ENCODE measurements at places on chromosomes 3 and 15.
A peak's percentile ranks its signal among the peaks of the same experiment; 100 is the strongest.

DNA sequence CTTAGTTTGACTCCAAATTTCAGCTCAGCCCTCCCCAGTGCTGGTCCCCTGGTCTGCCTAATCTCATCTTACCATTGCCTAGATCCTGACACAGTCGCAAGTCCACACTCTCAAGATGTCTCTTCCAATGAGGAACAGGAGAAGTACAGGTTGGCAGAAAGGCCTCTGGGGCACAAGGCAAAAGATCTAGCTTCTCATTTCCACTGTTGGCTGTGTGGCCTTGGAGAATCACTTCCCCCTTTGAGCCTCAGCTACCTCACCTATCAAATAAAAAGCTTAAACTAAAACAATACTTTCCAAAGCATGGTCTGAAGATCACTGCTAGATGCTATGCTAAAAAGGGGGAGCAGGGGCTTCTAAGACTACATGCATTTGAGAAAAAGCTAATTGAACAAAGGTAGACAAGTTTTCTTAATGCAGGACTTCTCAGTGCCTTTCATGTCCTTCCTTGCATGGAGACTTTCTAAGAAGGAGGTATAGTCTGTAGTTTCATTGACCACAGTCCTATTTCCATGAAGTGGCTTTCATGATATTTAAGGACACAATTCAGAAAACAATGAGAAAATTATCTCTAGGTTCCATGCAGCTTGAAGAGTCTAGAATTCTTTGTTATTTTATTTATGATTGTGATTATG, 118.0 kb upstream of the RAD18 start:
- DNase-seq = no peak

DNA sequence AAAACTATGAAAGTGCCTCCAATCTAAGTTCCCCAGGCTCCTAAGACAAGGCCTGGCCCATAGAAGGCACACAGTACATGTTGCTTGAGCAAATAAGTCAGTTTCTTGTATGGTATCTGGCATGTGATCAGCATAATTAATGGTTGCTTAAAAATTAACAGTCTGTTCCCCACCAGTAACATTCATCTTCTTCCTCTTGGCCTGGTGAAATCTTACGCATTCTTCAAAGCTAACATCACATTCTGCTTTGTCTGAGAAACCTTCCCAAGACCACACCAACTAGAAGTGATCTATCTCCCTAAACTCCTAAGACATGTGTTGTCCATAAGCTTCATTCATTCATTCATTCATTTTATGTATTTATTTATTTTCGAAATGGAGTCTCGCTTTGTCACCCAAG, 48.1 kb downstream of the LIPC start:
- DNase-seq = no peak

GRCh38 chr15:98891301-98891700, 116.3 kb downstream of the PGPEP1L start:
- DNase-seq = no peak

- DNase-seq = no peak
Observed at GRCh38 chr15:65163041-65163440, 22.1 kb downstream of the CLPX start.

GRCh38 chr3:194986208-194987043, 284.5 kb downstream of the XXYLT1 start:
- DNase-seq = no peak

DNA sequence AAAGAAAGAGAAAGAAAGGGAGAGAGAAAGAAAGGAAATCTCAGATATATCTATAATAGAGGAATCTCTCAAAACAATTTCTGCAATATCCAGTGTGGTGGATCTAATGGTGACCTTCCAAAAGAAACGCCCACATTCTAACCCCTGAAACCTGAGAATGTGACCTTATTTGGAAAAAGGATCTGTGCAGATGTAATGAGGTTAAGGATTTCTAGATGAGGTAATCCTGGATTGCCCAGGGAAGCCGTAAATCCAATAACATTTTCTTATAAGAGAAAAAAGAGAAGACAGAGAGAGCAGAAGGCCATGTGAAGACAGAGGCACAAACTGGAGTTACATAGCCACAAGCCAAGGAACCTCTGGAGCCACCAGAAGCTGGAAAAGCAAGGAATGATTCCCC, 307.6 kb downstream of the ZBTB20 start:
- no peak for DNase-seq

- DNase-seq = no peak
Observed at GRCh38 chr3:116449546-116450350, 4.5 kb upstream of the LSAMP start.

DNA sequence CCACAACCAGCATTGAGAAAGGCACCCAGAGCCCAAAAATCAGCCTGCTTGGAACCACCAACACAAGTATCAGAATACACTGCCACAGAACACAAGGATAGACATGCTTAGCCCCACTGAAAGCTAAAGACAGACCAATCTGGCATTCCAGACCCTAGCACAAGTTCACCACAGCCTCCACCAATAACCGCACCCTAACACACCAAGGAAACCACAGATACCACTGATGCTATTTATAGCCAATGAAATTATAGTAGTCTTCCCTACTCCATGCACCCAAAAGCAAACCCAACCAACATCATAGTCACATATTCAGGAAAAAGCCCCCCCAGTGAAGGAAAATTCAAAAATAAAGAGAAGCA, 83.9 kb upstream of the STT3B start:
- DNase-seq = no peak

DNA sequence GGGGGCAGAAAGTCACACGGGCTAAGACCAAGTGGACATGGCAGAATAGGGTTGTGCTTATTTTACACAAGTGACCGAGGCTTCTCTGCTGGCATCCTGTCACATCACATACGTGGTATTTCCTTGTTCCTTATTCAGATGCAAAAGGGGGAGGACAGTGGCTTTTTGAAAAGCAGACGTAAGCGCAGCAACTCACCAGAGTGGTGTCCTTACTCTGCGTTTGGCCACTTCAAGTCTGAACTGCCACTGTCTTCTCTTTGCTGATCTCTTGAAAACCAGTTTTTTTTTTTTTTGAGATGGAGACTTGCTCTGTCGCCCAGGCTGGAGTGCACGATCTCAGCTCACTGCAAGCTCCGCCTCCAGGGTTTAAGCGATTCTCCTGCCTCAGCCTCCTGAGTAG, 113.2 kb downstream of the SOX2 start:
- DNase-seq = no peak

- no peak for DNase-seq
Observed at GRCh38 chr15:80850941-80851451, 71.8 kb downstream of the CEMIP start.

GRCh38 chr3:71813704-71814103, 28.8 kb upstream of the PROK2 start:
- no peak for DNase-seq

DNA sequence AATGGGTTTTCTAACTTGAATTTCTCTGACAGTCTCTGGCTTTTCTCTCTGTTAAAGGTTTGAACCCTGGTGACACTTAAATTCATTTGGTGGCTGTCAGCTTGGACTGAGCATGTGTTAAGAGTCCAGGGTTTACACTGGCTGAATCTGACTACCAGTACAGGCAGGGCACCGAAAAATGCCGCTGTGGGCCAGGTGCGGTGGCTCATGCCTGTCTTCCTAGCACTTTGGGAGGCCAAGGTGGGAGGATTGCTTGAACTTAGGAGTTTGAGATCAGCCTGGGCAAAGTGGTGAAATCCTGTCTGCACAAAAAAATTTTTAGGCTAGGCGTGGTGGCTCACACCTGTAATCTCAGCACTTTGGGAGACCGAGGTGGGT, 1.8 kb downstream of the MANF start:
- no peak for DNase-seq

GRCh38 chr15:51382787-51383186, 41.3 kb downstream of the GLDN start:
- DNase-seq = peak; percentile 37

GRCh38 chr15:44081026-44082013, 113.8 kb downstream of the FRMD5 start:
- no peak for DNase-seq

DNA sequence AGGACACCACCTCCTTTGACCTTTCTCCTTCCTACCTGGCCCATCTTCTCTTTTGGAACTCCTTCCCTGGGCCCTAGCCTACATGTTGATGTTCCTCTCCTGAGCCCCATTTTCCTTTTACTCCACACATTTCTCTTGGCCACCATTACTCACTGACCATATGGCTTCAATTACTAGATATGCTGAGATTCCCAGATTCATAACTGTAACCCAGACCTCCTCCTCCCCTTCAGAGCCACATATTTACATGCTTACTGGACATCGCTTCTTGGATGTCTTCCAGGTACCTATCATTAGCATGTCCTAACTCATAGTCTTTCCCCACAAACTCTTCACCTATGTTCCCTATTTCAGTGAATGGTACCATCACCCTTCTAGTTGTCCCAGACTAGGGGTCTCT, 24.4 kb upstream of the TRIM59 start:
- no peak for DNase-seq

DNA sequence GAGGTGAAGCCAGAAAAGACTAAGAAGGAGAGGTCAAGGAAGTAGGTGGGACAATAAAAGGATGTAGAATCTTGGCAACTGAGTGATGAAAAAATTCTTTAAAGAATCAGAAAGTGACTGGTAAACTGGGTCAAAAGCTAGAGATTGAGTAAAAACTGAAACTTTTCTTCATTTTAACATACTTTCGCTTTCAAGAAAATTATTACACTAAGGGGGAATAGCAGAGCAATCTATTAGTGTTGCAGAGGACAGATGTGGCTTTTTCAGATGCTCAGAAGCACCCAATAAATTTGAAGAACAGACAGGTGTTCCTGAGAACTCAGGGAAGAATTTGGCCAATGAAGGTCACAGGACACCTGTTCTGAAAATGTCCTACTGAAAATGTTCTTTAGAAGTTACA, 805.4 kb upstream of the ALCAM start:
- DNase-seq = no peak

GRCh38 chr15:66968806-66969596, 96.4 kb upstream of the SMAD3 start:
- no peak for DNase-seq

DNA sequence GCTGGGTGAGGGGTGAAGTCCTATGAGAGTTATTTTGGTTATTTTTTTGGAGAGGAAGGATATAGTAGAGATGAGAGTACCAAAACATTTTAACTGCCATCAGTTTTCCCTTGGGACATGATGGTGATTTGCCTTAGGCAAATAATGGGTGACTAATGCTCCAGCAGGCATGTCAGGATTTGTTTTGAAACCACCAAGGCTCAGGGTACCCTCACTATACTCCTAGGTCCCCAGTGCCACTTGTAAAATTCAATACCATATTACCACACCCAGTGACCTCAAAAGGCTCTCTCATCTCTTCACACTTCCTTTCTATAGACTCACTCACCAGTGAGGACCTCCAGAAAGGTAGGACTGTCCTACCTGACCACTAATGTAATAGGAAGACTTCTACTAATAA, 83.6 kb downstream of the WDR72 start:
- no peak for DNase-seq

DNA sequence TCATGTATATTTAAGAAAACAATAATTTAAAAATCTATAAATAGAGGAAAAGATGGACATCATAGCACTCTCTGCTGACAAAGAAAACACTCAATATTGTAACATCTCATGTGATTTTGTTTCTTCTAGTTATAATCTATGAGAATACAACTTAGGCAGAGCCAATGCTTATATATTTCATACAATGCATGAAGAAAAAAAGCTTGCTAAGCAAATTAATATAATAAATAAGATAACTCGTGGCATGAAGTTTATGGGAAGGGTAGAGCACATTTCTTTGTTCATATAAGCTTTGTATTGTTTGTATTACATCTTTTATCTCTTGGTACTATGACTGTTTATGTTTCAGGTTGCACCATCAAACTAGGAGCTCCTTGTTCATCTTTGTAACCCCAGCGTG, 7.6 kb upstream of the ANXA2 start:
- DNase-seq = no peak

GRCh38 chr15:26921433-26921832, 49.5 kb upstream of the GABRG3 start:
- no peak for DNase-seq

DNA sequence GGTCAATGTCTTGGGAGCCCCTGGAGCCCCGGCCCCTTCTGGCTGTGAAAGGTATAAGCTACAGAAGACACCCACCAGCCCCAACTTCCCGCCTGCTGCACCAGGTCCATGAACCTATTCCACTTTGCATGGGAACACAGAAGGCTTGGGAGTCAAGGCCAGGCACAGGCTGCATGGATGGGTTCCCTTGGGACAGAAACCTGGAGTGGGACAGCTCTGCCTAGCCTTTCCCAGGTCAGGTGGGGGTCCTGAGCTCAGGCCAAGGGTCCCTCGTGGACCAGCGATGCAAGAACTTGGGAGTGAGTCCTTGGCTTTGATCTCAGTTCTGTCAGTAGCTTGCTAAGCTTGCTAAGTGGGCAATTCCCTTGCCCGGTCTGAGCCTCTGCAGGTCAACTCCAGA, 25.0 kb downstream of the TKT start:
- DNase-seq = no peak

DNA sequence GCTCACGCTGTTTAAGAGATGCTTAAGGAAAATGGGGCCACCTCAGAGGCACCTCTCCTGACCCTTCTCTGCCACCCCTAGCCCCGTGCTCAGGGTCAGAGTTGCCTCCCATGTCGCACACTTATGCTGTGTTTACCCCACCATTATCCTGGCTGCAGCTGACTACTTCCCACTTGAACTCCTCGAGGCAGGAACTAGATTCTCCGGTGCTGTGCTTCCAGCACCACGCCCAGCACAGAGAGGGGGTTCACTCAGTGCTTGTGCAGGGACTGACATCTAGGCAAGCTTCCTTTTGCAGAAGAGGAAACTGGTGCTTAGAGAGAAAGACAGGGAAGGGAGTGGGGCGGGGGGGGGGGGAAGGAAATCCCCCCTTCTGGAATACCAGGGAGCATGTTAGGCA, 340.1 kb downstream of the RORA start:
- DNase-seq = no peak

GRCh38 chr15:69874321-69874720, 223.4 kb downstream of the TLE3 start:
- no peak for DNase-seq

GRCh38 chr3:187737368-187738070, 7.7 kb downstream of the BCL6 start:
- DNase-seq = no peak

GRCh38 chr15:61951949-61952348, 108.3 kb downstream of the VPS13C start:
- no peak for DNase-seq

DNA sequence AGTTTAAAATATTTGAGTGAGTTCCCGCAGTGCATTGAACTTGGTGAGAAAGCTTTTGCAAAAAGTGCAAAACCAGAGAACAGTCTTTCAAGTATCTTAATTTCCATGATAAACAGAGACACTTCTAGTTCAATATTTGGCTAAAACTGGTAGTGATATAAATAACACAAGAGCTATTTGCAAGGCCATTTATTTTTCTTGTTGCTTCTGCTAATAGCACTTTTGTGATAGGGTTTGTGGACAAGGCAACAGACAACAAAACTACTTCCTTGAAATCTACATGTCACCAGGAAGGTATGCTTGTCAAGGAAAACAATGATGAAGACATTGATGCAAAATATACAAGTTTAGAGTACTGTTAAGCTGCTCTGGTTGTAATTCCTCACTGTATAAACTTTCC, 1225.1 kb downstream of the OTOL1 start:
- DNase-seq = peak; percentile 13

- no peak for DNase-seq
Observed at GRCh38 chr15:27172821-27173220, 201.8 kb downstream of the GABRG3 start.

- no peak for DNase-seq
Observed at GRCh38 chr3:43369404-43370292, 83.3 kb downstream of the SNRK start.

Data from iPS DF 6.9 (cell line).